K562 (cell line): ENCODE measurements at places on chromosomes 6 and 20.

GRCh38 chr6:116528133-116528532 lies 16.7 kb downstream of the CALHM5 start:
- no peak for DNase-seq

- no peak for DNase-seq
Measured at GRCh38 chr6:76230711-76231110, 158.2 kb upstream of the IMPG1 start.

GRCh38 chr20:25254986-25255680 lies 7.2 kb downstream of the PYGB start:
- DNase-seq = no peak

DNA sequence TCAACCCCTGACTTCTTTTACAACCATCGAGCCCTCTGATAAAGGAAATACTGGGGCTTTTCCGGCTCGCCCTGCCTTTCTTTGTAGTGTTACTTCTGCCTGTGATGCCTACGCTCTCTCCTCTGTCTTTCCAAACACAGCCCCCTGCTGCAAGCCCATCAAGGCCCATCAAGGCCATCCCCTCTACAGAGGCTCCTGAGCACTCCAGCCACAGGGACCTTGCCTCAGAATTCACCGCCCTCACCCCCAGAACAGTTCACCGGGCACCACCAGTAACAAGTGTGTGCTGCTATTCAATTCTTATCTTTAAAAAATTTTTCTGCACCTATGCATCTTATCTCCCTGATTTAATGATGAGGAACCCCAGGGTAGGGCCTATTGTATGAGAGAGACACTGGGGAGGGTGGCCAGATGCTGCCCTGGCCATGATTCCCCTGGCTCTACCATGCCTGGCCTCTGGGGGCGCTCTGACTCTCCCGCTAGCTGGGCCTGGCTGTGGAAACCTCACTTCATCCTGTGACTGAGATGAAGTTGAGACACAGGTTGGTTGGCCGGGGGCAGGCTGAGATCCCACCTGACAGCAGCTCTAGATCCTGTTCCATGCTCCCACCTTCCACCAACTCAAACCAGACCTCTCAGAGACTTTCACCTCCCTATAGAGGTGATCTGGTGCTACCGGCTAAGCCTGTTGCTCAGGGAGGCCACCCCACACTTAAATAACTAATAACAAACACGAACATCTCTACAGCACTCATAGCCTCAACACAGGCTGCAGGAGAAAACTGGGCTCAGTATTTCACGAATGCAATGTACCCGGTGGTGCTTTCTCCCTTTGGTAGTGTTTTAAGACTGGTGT lies 19.2 kb upstream of the GLP1R start:
- peak; percentile 83 for DNase-seq

DNA sequence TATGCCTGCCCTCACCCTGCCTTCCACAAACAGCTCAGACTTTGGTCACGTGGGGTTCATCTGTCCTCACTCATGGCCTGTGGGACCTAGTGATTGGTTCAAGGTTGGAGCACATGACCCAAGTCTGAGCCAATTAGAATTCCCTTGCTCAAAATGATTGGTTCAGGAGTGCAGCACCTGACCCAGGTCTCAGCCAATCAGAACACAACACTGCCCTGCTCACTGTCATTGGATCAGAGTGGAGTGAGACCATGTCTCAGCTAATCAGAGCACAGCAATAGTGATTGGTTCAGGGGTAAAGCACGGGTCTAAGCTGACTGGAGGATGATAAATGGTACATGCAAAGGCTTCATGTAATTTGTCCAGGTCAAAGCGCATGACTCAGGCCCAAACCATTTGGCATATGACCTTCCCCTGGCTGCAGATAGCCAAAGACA lies 102.2 kb downstream of the PREX1 start:
- peak; percentile 77 for DNase-seq

DNA sequence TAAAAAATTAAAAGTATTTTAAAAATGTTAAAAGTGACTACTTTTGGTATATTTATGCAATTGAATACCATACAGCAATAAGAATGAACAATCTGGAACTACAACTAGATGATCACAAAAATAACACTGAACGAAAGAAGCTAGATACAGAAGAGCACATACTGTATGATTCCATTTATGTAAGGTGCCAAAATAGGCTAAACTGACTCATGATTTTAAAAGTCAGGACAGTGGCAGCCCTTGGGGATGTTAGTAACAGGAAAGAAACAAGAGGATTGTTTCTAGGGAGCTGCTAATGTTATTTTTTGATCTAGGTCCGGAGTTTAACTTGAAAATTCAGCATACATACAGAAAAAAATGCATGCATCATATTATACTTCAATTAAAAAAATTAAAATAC lies 42.3 kb downstream of the KIF13A start:
- DNase-seq = no peak
